H4 (cell line): ENCODE measurements at places on chromosomes 1 and 21. TPM values are rescaled to one million over a fixed set of nuclear protein-coding genes. Genes with fewer than 3 reads are reported as not detected.

GRCh38 chr1:17846341-17846740 is 91.2 kb downstream of the ACTL8 start:
- no peak for DNase-seq

FAM72B gene
- 4.5 and 11.2 TPM in 2 replicates for total RNA-seq

DNA sequence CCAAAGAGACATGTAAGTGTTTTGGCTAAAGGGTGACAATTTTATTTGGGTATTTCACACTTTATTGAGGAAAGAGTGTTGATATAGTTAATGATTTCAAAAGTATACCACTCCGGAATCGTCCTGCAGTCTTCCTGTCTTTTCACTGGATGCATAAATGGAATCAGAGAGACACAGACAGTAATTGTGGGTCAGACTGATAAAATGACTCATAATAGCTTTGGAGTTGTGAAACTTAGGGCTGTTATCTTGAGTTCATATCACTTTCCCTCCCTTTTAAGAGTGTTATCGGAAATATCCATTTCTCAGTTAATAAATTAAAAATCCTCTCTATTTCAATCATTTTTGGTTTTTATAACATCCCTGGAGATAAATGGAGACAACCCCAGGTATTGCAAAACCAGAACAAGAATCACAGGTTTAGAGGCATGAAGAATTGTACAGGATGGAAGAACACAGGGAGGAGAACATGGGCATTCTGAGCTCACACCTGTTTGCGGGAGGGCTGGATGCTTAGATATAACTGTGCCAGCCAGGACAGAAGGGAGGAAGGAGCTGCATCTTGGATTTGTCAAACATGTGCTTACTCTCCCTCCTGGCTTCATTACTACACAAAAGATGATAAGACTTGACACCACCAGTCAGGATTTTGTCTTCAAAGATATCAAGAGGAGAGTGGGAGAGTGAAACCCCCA is 185.4 kb downstream of the LMO4 start:
- no peak for DNase-seq

DNA sequence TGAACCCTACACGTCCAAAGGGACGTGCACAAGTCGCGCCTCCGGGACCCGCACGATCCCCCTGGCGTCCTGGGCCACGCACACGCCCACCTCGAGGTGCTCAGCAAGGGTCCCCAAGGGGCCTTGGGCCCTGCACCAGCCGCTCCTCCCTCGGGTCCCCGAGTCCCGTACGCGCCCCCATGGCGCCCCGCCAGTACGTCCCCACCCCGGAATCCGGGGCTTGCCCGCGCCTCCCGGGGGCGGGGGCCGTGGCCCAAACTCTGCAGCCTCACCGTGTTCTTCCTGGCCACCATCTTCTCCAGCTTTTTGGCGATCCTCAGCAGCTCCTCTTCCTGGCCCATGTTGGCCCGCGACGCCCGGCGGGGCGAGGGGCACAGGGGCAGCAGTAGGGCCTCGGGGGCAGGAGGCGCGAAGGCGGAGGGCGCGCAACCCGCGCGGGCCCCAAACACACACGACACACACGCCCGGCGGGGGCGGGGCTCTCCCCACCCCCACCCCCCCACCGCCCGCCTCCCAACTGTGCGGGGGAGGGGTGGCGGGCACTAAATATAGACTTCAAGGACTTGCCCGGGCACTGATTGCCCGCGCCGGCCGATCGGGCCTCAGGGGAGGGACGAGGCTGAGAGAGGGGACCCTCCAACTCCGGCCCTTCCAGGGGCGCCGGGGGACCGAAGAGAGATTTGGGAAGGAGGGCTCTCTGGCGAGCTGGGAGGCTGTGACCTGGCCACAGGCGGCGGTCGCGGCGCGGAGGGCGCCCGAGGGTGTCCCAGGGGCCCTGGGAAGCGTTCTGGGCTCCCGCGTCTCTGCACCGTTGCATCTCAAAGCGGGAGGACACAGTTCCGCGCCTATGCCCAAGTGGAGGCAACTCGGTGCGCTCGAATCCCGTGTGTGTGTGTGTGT is at the start of gene TCEA3:
TSS of gene TCEA3 (minus strand) at position 456 of the 900 bp plus-strand sequence. CDS start at position 341, 115 bp downstream.
- no peak for DNase-seq

DNA sequence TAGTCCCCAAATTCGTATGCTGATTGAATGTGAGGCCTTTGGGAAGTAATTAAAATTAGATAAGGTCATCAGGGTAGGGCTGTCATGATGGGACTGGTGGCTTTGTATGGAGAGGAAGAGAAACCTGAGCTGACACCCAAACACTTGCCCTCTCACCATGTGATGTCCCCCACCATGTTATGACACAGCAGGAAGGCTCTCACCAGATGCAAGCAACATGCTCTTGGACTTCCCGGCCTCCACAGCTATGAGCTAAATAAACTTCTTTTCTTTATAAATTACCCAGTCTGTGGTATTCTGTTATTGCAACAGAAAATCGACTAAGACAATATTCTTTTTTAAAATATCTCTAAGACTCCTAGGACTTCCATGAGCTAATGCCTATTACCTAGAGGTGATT is 43.6 kb upstream of the GUCA2B start:
- peak; percentile 2 for DNase-seq
